Cardiac muscle cell (in vitro differentiated cells and primary cell): ENCODE measurements at places on chromosomes 1 and 21. TPM values are rescaled to one million over a fixed set of nuclear protein-coding genes. Genes with fewer than 3 reads are reported as not detected.

Gene TRAF3IP3
- total RNA-seq = 0.11 and 1.3 TPM in 2 replicates

Gene INKA2
- total RNA-seq = 7.5 and 11.1 TPM in 2 replicates

Gene PLCH2
- 0.33 and 0.53 TPM in 2 replicates for total RNA-seq

Gene RGS13
- total RNA-seq = 1.3 and 1.4 TPM in 2 replicates

Gene APOBEC4
- not detected in 2 replicates for total RNA-seq

- DNase-seq = peak; percentile 80
- H3K4me1 ChIP-seq = peaks cover 15% of the 10 kb centered on the region
- H3K36me3 ChIP-seq = no peaks in the 10 kb centered on the region
- H3K27ac ChIP-seq = no peak overlapping the region
- H3K27me3 ChIP-seq = peaks cover 3% of the 10 kb centered on the region
These were observed 2.2 kb downstream of the CAMK1G start for GRCh38 chr1:209585672-209586071.

- no peaks in the 10 kb centered on the region for H3K36me3 ChIP-seq
- no peaks in the 10 kb centered on the region for H3K27me3 ChIP-seq
- peaks cover 8% of the 10 kb centered on the region for H3K4me1 ChIP-seq
- no peak for DNase-seq
These were observed 6.2 kb downstream of the PKNOX1 start for GRCh38 chr21:42980312-42981213.

GRCh38 chr1:237799762-237800474 is 90.8 kb downstream of the ZP4 start:
- peak; percentile 61 for DNase-seq
- no peaks in the 10 kb centered on the region for H3K4me1 ChIP-seq
- H3K4me3 ChIP-seq = no peak overlapping the region

DNA sequence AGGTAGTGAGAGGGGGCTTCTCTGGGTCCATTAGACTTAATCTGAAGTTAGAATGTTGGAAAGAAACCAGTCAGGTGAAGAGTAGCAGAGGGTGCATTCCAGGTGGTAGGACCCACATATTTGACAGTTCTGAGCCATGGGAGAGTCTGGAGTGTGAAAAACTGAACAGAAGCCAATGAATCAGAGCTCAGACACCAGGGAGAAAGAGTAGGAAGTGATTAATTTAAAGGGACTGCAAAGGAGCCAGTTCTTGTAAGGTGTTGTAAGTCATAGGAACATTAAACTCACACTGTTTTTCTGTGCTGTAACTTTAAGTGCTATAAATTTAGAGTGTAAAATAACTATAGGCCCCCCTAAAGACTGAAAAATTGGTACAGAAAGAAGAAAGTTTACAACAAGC is 5.9 kb upstream of the DHX9 start:
- no peaks in the 10 kb centered on the region for H3K36me3 ChIP-seq
- no peaks in the 10 kb centered on the region for H3K27me3 ChIP-seq
- H3K4me3 ChIP-seq = no peak overlapping the region
- no peak for DNase-seq

DNA sequence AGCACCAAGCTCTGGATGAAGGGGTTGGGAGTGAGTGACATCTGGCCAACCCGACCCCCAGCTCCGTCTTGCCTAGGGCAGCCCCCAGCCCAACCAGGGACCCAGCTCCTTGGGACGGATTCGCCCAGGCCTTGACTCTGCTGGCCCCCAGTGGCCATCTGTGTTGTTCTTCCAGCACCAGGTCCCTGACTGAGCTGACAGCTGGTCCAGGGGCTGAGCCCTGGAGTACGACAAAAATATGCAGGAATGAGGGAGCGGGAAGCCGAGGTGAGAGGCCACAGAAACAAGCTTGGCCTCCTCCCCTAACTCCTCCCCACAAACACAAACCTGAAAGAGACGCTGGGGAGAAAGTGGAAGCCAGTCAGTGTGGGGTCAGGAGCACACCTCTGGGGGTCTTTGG is 55.0 kb upstream of the PAX7 start:
- no peaks in the 10 kb centered on the region for H3K4me1 ChIP-seq
- DNase-seq = peak; percentile 46
- H3K36me3 ChIP-seq = no peaks in the 10 kb centered on the region
- H3K27me3 ChIP-seq = peaks cover 5% of the 10 kb centered on the region

DNA sequence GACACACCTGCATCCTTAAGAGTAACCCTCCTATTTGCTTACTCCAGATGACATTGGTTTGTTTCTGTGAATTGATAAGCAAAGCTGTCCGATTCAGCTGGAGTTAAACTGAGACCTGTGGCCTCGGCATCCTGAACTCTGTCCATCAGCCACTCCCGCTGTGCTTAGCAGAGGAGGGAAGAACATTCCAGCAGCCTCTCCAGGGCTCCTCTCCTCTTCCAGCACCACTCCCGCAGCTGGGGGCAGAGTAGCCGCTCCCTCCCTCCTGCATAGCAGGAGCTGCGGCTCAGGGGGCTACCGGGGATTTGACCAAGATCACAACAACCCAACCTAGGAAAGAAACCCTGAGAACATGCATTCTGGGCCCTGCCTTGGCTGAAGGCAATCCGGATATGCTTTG is 8.8 kb downstream of the LRRC38 start:
- H3K27me3 ChIP-seq = peaks cover 18% of the 10 kb centered on the region
- no peak for DNase-seq
- no peak overlapping the region for H3K27ac ChIP-seq
- H3K4me1 ChIP-seq = no peaks in the 10 kb centered on the region

DNA sequence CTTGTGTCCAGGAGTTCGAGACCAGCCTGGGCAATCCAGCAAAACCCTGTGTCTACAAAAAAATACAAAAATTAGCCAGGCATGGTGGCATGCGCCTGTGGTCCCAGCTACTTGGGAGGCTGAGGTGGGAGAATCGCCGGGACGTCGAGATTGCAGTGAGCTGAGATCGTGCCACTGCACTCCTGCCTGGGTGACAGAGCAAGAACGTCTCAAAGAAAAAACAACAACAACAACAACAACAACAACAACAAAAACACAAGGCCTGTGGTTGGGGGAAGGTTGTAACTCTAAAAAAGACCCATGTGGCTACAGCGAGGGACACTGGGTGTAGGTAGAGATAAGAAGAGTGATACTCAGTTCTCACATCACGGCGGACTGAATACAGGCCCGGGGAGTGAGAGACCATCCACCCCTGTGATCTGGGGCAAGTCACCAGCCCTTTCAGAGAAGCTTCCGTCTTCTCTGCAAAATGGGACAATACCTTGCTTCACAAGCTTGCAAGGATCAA is 848 bp upstream of the CDC42 start:
- H3K4me3 ChIP-seq = no peak overlapping the region
- peaks cover 22% of the 10 kb centered on the region for H3K4me1 ChIP-seq
- H3K36me3 ChIP-seq = no peaks in the 10 kb centered on the region
- H3K27ac ChIP-seq = no peak overlapping the region
- no peaks in the 10 kb centered on the region for H3K27me3 ChIP-seq
- DNase-seq = no peak

- no peak for DNase-seq
- no peak overlapping the region for H3K4me3 ChIP-seq
- no peaks in the 10 kb centered on the region for H3K27me3 ChIP-seq
- H3K36me3 ChIP-seq = no peaks in the 10 kb centered on the region
- H3K4me1 ChIP-seq = no peaks in the 10 kb centered on the region
These were observed 311.9 kb upstream of the PTBP2 start for GRCh38 chr1:96409689-96410088.

DNA sequence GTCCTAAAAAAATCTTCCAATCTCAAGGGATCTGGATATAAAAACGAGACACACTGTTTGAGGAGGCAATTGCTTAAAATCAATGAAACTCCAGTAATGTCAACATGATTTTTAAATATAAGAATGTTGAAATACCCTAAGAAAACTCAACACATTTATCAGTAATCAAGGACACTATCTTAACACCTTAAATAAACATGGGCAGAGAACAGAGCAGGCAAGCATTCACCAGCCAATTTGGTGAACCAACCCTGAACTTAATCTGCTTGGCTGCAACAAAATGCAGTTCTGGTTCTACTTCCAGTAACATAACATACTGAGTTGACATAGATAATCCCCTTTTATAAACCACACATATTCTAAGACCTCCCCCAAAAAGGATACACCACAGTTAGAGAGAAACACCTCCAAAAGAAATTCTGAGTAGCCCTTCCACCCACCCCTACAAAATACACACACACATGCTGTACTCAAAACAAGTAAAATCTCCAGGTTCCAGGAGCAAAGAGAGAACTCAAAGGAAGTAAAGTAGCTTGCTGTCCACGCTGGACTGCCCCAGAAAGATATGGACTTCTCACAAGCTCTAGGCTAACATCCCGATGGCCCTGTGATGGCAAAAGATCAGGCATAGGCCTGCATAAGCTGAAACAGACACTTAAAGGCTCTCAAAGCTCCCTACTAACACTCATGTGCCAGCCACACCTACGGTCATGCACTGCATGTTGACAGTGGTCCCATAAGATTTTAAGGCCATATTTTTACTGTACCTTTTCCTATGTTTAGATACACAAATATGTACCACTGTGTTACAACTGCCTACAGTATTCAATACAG is 30.5 kb downstream of the TP53BP2 start:
- H3K4me1 ChIP-seq = peaks cover 13% of the 10 kb centered on the region
- H3K36me3 ChIP-seq = peaks cover 19% of the 10 kb centered on the region
- H3K27ac ChIP-seq = peak overlapping the region; percentile 73
- H3K27me3 ChIP-seq = no peaks in the 10 kb centered on the region

DNA sequence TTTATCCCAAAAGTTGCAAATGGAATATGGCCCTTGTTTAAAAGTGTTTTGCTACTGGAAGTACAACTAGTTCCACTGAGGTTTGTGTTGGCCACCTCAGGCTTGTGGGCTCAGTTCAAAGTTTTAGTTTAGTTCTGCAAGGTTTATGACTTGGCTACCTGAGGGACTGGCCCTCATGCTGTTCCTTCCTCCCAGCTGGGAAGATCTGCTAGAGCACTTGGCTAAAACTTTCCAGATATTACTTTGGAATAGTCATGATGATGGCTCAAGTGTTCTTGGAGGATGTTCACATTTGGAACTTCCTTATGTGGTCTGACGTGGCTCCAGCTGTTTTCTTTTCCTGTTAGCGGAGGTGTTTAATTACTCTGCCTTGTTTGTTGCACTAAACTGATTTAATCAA is 110.2 kb upstream of the IVNS1ABP start:
- no peaks in the 10 kb centered on the region for H3K36me3 ChIP-seq
- no peak for DNase-seq

DNA sequence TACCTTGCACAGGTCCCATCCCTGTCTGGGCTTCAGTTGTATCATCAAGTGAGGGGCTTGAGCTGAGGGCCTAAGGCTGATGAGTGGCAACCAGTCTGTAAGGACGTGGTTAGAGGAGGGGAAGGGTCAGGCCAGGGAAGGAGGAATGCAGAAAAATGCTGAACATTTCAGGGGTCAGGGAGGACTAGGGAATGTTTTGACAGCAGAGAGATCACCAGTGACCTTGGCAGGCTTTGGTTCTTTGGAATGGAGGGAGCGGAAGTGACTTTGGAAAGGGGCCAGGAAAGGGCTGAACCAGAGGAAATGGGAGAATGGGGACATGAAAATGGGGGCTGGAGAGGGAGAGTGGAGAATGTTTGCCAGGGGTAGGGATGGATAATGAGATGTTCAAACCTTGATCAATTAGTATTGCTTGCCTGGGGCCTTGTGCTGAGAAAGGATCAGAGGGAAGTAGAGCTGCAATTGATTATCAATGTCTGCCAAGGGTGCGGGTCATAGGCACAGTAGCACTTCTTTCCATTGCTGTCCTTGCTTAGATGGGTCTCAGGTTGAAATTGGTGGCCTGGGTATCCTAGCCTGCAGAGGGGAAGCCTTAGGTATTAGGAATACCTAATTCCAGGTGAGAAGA is 7.4 kb downstream of the LDLRAP1 start:
- no peak overlapping the region for H3K27ac ChIP-seq
- H3K36me3 ChIP-seq = no peaks in the 10 kb centered on the region
- peaks cover 14% of the 10 kb centered on the region for H3K4me1 ChIP-seq

GRCh38 chr1:171948511-171948910 is 107.2 kb downstream of the DNM3 start:
- no peak overlapping the region for H3K27ac ChIP-seq
- H3K27me3 ChIP-seq = no peaks in the 10 kb centered on the region
- no peaks in the 10 kb centered on the region for H3K36me3 ChIP-seq
- no peak overlapping the region for H3K4me3 ChIP-seq
- DNase-seq = peak; percentile 17
- no peaks in the 10 kb centered on the region for H3K4me1 ChIP-seq

DNA sequence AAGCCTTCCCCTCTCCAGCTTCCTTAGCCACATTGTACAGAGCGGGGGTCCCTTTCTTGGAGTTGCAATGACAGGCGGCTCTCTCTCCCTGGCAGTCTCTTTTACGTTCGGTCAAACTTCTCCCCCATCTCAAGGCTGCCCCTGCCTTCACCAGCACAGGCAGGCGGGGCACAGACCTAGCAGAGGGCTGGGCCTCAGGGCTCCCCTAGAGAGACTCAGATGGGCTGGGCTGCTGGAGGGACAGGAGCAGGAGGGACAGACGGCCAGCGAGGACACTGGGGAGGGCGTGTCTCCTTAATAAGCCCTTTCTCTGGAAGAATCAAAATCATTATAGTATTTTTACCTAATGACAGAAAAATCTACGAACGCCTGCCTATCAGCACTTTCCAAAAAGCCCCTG is 79.6 kb downstream of the CASZ1 start:
- no peaks in the 10 kb centered on the region for H3K27me3 ChIP-seq
- peak; percentile 54 for DNase-seq
- H3K36me3 ChIP-seq = no peaks in the 10 kb centered on the region
- peak overlapping the region; percentile 99 for H3K27ac ChIP-seq
- peak overlapping the region; percentile 11 for H3K4me3 ChIP-seq
- peaks cover 91% of the 10 kb centered on the region for H3K4me1 ChIP-seq

GRCh38 chr1:43619996-43620920 is 29.7 kb upstream of the KDM4A start:
- H3K4me3 ChIP-seq = no peak overlapping the region
- H3K4me1 ChIP-seq = no peaks in the 10 kb centered on the region
- H3K36me3 ChIP-seq = peaks cover 20% of the 10 kb centered on the region
- DNase-seq = no peak

GRCh38 chr1:94433866-94434265 is 15.7 kb downstream of the ABCD3 start:
- H3K27me3 ChIP-seq = no peaks in the 10 kb centered on the region
- no peak overlapping the region for H3K4me3 ChIP-seq
- no peaks in the 10 kb centered on the region for H3K4me1 ChIP-seq
- DNase-seq = no peak
- no peak overlapping the region for H3K27ac ChIP-seq

GRCh38 chr1:69491416-69491815 is 76.3 kb upstream of the LRRC7 start:
- no peaks in the 10 kb centered on the region for H3K4me1 ChIP-seq
- no peaks in the 10 kb centered on the region for H3K27me3 ChIP-seq
- H3K36me3 ChIP-seq = no peaks in the 10 kb centered on the region

- peak; percentile 88 for DNase-seq
- H3K36me3 ChIP-seq = peaks cover 43% of the 10 kb centered on the region
- H3K27me3 ChIP-seq = no peaks in the 10 kb centered on the region
- no peaks in the 10 kb centered on the region for H3K4me1 ChIP-seq
- no peak overlapping the region for H3K4me3 ChIP-seq
These were observed 80.3 kb downstream of the TTC3 start for GRCh38 chr21:37153196-37153934.
